ENCODE measurements at places on chromosomes 2 and 18.

- DNase-seq: no peak
Observed at GRCh38 chr2:137333386-137334165, 568.2 kb downstream of the THSD7B start.

- DNase-seq: peak; percentile 22
Observed at GRCh38 chr2:230870544-230871360, 6.0 kb downstream of the ITM2C start.

DNA sequence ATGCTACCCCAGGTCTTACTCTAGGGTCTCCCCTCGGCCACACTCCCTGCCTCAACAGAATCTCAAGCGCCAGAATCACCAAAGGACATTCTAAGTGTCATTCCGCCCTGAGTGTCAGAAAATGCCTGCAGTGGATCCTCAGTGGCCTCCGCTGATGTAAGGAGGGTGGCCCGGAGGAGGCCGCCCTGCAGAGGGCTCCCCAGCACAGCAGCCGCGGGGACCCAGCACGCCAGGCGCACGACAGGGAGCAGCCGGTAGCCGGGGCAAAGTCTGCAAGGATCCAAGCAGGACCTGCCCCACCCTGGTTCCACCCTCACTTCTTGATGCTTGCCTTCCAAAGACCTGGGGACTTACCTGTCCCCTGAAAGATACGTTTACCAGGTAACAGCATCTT, 54.2 kb upstream of the ID2 start:
- no peak for DNase-seq

DNA sequence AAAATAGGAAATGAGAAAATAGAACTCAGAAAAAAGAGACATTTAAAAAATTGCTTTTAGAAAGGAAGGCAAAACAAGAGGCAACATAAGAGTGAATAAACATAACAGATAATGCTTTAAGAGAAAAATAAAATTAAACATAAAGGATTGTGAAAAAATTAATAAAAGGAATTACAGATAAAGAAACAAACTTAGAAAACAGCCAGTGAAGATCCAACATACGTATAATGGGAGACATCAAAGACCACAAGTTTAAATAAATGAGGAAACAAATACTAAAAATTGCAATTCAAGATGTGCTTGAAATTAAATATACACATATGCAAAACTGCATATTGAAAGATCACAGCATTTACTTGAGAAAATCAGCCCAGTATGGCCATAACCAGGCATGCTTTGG, 448.9 kb downstream of the NBAS start:
- DNase-seq: no peak

GRCh38 chr2:134097740-134098139, 156.1 kb upstream of the MGAT5 start:
- no peak for DNase-seq

GRCh38 chr2:114068438-114068837, 178.5 kb downstream of the ACTR3 start:
- DNase-seq: no peak
